ENCODE measurements at places on chromosomes 12 and 14. TPM values are rescaled to one million over a fixed set of nuclear protein-coding genes. Genes with fewer than 3 reads are reported as not detected.

- no peak for DNase-seq
Measured at GRCh38 chr12:52018433-52019112, 11.8 kb downstream of the TAMALIN start.

- no peak for DNase-seq
Measured at GRCh38 chr14:83017296-83017695, 1483.6 kb upstream of the SEL1L start.

- DNase-seq = no peak
Measured at GRCh38 chr12:54370171-54370730, 6.0 kb upstream of the GPR84 start.

GRCh38 chr12:8018666-8019581, 13.6 kb upstream of the FOXJ2 start:
- no peak for DNase-seq

The CRIP1 gene
- 34.7 TPM for polyA plus RNA-seq

The GALNT6 gene
- polyA plus RNA-seq = 5.5 TPM

GRCh38 chr14:35534873-35535482, 1.0 kb downstream of the INSM2 start:
- DNase-seq = peak; percentile 59

- no peak for DNase-seq
Measured at GRCh38 chr12:49043856-49044258, 16.7 kb downstream of the KMT2D start.

DNA sequence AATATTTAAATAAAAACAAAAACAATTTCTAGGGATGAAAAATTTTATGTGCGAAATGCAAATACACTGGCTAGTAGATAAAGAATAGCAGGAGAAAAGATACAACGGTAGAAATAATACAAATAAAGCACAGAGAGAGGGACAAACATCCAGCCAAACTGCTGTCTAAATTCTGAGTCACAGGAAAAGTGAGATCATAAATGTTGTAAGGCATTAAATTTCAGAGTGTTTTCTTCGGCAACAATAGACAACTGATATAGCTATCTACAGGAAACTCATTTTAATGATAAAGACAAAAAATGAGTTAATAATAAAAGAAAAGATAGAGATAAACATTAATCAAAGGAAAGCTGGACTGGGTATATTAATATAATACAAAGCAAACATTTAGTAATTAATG, 122.2 kb downstream of the NTS start:
- DNase-seq = no peak

The NGB gene
- polyA plus RNA-seq = not detected

GRCh38 chr12:109264943-109265650, 44.0 kb downstream of the FOXN4 start:
- DNase-seq = no peak

DNA sequence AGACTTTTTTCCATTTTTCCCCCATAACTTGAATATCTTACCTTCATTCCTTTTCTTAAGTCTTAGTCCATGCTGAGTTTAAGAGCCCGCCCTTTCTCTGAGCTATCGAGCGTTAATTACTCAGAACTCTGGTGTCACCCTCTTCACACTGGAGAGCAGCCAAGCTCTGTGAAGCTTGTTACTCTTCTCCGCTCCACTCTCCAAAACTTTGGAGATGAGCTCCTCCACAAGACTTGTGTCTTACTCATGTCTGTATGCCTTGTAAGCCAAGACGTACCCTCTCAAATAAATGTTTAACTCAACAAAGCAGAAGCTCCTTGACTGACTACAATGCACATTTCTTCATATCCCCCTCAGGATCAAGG, 54.7 kb downstream of the DICER1 start:
- no peak for DNase-seq
